ENCODE measurements at places on chromosomes 1 and 21. TPM values are rescaled to one million over a fixed set of nuclear protein-coding genes. Genes with fewer than 3 reads are reported as not detected.
A peak's percentile ranks its signal among the peaks of the same experiment; 100 is the strongest.

BATF3 gene
- 2.3 TPM for total RNA-seq

GRCh38 chr1:239228451-239228850 is 157.9 kb upstream of the CHRM3 start:
- no peak for DNase-seq

DNA sequence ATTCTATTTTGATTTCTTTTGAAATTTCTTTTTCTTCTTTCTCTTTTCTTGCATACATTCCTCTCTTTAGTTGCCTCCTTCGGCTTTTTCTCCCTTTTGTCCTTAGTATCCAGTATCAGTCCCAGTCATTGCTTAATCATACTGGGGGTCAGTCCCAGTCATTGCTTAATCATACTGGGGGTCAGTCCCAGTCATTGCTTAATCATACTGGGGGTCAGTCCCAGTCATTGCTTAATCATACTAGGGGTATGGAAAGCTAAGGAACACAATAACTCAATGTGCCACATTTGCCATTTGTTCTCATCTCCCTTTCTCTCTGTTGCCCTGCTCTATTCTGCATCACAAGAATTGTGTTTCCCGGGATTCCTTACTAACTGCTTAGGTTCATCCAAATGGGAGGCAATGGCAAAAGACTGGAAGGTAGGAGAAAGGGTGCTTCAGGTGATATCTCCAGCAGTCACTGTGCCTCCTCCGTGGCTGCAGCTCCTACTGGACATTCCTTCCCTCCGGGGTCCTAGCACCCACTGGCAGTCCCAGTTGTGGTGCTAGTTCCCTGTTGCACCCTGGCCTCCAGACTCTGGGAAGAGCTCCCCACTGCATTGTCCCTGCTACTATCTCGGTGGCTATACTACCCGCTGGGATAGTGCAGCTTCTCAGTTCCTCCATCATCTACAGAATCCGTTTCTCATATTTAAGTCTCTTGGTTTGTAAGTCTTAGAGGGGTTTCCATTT is 32.6 kb upstream of the LAMC1 start:
- no peak for DNase-seq

GRCh38 chr21:30306884-30307283 is 13.2 kb downstream of the KRTAP26-1 start:
- no peak for DNase-seq

C1QC gene
- total RNA-seq = 25.4 TPM

DNA sequence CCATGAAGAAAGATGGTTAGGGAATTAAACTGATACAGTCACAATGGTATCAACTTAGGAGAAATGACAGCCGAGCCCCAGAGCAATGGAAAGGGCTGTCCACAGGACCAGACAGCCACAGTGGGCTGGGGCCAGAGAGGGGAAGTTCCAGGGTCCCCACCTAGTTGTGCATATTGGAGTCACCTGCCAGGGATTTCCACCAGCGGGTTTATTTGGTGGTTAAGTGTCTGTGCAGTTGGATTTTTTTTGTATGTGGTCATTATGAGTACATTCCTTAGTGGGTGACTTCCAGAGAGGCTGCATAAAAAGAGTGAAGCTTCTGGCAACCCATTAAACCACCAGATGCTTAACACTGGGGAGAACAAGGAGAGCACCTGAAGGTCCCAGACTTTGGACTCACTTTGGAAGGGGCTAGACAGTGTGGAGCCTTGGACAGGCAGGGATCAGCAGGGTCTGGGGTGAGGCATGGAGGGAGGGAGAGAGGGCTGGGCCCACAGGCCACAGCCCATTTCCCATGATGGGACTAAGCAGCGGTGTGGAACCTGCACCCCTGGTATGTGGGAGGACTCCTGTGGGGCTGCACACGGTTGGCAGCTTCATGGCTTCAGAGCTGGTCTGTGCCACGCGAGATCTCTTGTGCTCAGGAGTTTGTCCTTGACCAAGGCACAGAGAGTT is 7.8 kb upstream of the PTTG1IP start:
- no peak for DNase-seq

GRCh38 chr1:71831646-71832045 is 450.7 kb downstream of the NEGR1 start:
- DNase-seq = no peak

GRCh38 chr21:16076465-16076864 is 346.7 kb downstream of the USP25 start:
- no peak for DNase-seq

DNA sequence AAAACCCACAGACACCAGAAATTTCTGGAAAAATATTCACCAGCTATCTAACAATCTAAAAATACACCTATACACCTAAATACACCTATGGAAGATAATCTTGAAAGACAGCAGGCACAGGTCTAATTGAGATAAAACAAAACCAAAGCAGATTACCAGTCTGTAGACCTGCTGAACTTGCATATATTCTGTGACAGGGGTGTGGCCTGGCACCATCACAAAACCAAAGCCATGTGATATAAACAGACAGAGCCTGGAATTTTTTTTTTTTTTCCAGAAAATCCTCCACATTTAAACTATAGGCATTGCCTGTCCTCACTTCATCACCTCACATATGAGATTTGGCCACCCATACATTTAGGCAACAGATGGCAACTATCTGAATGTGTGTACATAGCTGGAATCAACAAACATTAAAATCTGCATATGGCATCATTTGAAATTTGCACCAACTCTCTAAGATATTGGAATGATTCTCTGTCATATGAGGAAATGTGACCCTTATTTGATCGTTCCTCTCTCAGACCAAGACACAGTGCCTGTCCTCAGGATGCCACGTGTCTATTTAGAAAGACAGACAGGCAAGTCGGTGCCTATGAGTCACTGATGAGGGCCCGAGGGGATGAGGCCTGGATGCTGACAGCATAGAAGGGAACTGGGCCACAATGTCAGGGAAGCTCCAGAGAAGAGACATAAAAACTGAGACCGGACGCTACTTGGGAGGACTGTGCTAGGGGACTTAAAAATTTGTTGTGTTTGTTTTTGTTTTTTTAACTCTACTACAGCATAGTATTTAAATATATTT is 32.6 kb downstream of the NMNAT2 start:
- no peak for DNase-seq

GRCh38 chr1:158916085-158916484 is 15.3 kb upstream of the PYHIN1 start:
- no peak for DNase-seq

ETNK2 gene
- total RNA-seq = 7.7 TPM

DNA sequence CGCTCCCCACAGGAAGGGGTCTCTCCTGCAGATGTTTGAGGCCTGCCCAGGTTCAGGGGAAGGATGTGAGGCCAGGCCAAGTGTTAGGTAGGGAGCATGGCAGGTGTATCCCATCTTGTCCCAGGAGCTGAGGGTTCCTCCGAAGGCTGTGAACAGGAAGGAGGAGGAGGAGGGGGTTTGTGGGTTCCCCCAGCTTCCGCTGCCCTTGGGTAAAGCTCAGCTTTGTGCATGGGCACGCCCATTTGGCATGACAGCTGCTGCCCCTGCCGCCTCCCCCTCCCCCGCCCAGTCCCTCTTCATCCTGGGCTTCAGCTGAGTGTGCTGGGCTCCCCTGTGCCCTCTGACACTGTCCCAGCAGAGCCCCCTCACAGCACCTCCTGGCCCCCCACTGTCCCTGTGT is 25.5 kb downstream of the TNFRSF8 start:
- DNase-seq = no peak

DNA sequence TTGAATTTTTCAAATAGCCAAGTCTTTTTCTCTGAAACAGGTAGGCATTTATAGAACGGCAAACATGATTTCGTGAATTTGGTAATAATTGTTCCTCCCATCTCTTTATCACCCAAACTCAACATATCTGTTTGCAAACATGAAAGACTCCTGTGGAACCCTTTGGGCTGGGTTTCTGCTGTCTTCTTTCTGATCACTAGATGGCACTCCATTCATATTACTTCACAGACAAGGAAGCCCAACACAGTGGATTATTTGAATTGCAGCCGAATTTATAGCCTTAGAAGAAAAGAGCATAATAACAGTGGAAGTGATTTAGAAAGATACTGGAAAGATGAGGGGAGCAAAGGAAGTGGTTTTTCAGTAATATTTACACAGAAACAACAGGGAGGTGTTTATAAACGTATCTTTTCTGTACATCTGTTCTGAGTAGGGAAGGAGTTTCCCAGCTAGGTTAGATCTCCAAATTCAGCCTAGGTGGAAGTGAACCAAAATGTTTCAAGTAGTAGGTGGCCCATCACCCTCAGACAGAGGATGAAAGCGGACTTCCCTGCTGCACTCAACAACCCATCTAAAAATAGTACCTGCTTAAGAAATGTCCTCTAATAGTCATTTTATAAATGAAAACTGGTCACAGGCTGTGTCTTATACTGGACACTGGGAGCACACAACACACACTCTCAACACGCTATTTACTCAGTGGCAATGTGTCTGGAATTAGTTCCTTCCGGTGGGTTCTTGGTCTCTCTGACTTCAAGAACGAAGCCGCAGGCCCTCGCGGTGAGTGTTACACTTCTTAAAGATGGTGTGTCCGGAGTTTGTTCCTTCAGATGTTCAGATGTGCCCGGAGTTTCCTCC is 67.6 kb downstream of the MAP3K21 start:
- DNase-seq = peak; percentile 21

DNA sequence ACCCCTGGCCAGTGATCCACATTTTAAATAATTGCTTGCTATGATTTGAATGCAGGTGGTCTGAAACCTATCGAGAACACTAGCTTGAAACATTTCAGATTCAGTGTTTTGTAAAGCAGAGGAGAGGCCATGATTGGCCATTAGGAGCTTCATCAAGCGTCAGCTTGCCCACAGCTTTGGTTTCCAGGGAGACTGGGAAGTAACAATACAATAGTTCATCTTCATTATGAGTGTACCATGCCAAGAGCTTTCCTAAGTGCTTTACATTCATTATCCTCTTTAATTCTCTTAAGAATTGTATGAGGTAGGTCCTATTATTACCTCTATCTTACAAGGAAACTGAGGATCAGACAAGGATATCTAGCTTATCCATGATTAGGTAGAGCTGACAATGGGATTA is 27.7 kb upstream of the ATP5PO start:
- DNase-seq = no peak

GRCh38 chr1:44932151-44932550 is 54.2 kb downstream of the EIF2B3 start:
- no peak for DNase-seq

DNA sequence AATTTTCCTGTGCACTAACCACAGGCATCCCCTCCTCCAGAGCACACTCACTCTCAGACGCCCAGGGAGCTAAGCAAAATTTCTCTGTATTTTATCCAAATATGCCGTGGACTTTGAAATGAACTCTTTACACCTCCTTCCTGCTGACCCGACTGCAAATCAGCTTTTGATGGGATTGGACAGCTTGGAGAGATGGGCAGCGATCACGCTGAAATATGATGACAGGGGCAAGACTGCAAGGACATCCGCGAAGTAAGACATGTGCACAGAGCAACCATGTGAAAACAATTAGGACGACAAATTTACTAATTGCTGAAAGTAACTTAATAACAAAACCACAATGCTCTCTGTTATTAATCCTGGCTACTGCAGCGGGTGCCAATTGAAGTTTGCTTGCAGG is 64.6 kb upstream of the CLDN14 start:
- DNase-seq = no peak

DNA sequence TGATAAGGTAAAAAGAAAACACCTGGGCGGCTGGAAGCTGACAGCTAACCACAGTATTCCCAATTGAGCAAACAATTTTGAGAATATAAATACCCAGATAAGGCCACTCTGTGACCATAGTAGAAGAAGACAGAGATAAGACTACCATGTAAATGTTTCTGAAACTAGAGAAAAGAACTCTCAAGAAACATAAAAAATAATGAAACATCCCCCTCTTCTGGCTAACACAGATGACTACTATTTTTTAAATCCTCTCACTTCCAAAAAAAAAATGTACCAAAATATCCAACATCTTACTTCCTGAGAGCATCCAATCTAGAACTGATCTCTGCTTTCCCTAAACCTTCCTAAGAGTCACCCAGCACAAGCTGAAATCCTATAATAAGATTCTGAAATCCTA is 125.9 kb downstream of the HFM1 start:
- peak; percentile 5 for DNase-seq

DNA sequence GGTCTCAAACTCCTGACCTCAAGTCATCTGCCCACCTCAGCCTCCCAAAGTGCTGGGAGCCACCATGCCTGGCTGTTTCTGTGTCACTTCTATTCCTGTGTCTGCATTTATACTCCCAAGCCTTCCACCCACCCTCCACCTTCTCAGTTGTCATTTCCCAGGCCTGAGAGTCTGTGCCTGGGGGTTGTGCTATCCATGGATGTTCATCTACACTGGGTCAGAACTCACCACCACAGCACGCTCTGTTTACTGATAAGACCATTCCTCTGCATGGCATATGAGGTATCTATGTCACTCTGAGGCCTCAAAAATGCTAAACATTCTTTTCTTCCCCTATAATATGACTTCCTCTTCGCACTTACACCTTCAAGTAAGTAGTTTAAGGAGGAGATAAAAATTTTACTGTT is 6.1 kb downstream of the NENF start:
- no peak for DNase-seq

GJA9 gene
- 0.16 TPM for total RNA-seq

DNA sequence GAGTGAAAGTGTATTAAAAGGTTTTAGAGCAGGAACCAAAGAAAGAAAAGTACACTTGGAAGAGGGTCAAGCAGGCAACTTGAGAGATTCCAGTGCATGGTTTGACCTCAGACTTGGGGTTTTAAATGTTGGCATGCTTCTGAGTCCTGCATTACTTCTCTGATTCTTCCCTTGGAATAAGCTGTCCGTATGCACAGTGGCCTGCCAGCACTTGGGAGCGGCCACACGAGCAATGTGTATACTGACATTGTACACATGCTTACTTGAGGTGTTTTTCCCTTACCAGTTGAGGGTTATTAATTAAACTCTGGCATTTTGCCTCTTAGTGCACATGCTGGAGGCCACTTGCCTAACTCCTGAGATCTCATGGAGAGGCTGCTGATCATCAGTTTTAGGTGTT is 786.6 kb upstream of the RGS18 start:
- DNase-seq = no peak

- no peak for DNase-seq
Measured at GRCh38 chr1:172142324-172142723, 278.2 kb upstream of the C1orf105 start.

- no peak for DNase-seq
Measured at GRCh38 chr1:30192969-30193630, 530.3 kb downstream of the MATN1 start.

- peak; percentile 41 for DNase-seq
Measured at GRCh38 chr1:228163007-228163753, 2.4 kb upstream of the IBA57 start.

- no peak for DNase-seq
Measured at GRCh38 chr1:58059789-58060188, 486.7 kb downstream of the OMA1 start.

LAPTM5 gene
- total RNA-seq = 20.4 TPM

PTPRC gene
- 34.4 TPM for total RNA-seq

PCP4 gene
- 14.2 TPM for total RNA-seq

GRCh38 chr1:116508984-116509980 is 61.5 kb downstream of the CD58 start:
- DNase-seq = no peak

DNA sequence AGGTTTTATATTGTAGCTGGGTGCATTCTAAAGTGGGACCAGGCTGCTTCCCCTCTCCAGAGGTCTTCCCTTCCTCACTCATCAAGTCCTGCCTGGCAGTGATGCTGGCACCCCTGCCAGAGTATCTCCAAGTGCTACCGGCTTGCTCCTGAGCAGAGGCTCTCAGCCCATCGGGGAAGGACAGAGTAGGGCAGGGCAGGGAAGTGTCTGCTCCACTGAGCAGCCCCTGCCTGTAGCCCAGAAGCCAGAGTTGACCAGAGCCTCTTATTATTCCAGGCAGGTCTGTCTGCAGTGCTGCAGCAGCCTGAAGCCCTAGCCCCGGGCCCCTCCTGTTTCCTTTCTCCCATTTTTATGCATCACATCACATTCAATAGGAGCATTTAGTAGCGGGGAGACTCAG is 51.1 kb downstream of the ATP2B4 start:
- no peak for DNase-seq

Data from urinary bladder (tissue), 4 donors.